ENCODE measurements at places on chromosomes 16 and 17.

GRCh38 chr16:9647981-9648701 lies 534.1 kb downstream of the GRIN2A start:
- peak; percentile 21 for DNase-seq

GRCh38 chr17:69943058-69943457 lies 132.0 kb upstream of the KCNJ16 start:
- DNase-seq, result no peak

GRCh38 chr17:62911114-62911513 lies 54.9 kb upstream of the TANC2 start:
- DNase-seq, result no peak

- no peak for DNase-seq
Measured at GRCh38 chr17:68190495-68190894, 57.3 kb upstream of the AMZ2 start.

GRCh38 chr17:29048440-29049368 lies 5.8 kb downstream of the PIPOX start:
- DNase-seq, result peak; percentile 21

DNA sequence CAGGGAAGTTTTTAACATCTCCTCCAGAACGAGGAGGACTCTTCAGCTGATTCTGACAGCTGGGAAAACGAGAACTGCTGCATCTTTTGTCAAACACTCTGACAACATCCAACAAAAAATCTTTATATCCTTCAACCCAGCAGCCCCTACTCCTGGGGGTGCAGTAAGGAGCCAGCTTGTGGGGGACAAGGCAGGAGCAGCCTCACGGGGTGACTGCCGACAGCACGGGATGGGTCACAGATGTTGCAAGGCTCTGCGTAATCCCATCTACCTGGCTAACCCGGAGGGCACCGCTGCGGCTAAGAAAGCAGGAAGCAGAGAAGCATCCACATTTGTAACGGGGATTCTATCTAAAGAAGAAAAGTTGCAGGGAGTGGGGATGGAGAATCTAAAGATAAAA lies 28.6 kb downstream of the WDR45B start:
- DNase-seq, result no peak

- peak; percentile 16 for DNase-seq
Measured at GRCh38 chr16:9772526-9773225, 409.6 kb downstream of the GRIN2A start.
